Choroid plexus epithelial cell (primary cell): ENCODE measurements at places on chromosomes 6 and 20.

DNA sequence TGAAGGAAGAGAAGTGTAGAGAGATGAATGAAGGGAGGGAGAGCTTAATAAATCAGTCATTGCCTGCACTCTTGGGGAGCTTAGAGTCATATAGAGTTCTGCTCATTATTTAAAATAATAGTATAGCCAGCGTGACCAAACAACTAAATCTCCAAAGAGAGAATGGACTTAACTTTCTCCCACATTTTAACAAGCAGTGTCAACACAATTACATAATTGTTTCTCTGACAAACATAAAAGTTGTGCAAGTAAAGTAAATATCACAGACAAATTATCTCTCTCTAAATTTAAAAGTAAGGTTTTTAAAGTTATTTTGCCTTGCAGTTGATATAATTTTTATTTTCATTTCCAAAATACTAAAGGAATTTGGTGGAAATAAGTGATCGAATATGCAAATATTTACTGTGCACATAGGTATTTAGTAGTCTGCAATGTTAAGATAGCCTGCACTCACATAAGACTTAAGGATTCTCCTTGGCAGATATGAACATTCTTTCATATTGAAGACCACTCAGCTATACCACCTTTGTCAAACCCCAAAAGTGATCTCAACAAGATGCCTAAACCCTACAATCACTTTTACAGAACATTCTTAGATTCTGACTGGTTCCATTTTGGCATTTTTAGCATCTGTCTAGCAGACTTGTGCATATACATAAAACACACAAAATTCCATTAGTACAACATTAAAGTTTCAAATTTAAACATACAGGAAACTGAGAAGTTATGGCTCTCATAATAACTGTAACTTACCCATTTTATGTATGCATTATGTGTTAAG lies 67.7 kb downstream of the KIF6 start:
- no peak for DNase-seq

DNA sequence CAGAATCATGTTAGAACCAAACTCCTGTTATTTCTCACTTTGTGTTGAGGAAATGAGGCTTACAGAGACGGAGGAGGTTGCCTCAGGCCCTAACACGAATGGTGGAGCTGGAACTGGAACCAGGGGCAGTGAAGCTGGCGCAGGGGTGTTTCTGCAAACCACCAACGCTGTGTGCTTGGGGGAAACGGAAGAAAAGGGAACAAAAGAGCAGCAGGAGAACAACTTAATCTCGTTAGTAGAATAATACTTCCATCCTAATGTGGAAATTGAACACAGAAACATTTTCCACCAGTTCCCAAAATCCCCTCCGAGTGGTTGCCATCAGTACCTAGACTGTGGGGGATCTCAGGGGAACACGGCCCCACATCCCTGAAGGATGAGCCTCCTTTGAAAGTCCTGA lies 103.4 kb upstream of the FRMD1 start:
- no peak for DNase-seq

DNA sequence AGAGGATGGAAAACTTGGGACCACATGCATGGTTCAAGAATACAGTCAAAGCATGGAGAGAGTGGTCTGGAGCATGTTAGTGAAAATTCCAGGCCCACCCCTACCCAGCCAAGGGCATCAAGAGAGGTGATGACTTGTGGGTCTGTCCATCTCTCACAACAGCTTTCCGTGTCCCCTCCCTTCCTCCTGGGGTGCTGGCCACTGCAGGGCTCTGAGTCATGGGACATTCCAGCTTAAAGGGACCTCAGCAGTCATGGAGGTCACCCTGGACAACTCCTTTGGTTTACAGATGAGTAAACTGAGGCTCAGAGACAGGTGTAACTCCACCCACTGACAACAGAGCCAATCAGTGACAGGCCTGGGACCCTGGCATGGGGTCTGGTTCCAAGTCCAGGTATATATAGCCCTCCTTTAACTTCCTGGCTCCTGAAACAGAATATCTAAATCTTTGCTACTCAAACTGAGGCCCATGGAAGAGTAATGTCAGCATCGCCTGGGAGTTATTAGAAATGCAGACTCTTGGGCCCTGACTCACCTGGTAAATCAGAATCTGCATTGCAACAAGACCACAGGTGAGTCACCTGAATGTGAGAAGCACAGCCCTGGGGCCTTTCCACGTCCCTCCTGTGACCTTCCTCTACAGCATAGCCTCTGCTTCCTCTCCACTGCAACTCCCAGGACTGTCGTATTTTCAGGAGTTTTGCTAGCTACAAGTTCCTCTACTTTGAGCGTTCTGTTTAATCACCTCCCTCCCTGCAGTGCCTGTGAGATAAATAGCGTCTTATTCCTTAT lies 170.2 kb downstream of the ZDHHC14 start:
- no peak for DNase-seq

GRCh38 chr6:42901538-42901957 lies 14.3 kb upstream of the PTCRA start:
- DNase-seq, result peak; percentile 89

- no peak for DNase-seq
Measured at GRCh38 chr6:106677282-106677681, 47.9 kb downstream of the QRSL1 start.

DNA sequence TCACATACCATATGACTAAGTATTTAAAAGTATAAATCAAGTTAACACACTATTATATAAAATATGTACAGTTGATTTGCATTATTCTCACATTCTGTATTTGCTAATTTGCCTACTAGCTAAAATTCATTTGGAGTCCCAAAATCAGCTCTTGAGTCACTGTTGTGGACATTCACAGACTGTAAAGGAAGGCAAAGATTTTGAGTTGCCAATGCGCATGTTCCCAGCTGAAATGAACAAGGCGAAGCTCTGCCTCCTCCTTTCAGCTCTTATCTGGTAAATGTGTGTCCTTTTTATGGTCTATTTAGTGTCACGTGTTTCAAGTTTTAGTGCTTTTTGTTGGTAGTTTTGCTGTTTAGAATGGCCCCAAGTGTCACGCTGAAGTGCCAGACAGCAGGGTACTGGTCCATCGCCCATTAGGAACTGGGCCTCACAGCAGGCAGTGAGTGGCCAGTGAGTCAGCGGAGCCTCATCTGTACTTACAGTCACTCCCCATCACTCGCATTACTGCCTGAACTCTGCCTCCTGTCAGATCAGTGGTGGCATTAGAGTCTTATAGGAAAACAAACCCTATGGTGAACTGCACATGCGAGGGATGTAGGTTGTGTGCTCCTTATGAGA lies 87.2 kb upstream of the ADTRP start:
- peak; percentile 7 for DNase-seq

DNA sequence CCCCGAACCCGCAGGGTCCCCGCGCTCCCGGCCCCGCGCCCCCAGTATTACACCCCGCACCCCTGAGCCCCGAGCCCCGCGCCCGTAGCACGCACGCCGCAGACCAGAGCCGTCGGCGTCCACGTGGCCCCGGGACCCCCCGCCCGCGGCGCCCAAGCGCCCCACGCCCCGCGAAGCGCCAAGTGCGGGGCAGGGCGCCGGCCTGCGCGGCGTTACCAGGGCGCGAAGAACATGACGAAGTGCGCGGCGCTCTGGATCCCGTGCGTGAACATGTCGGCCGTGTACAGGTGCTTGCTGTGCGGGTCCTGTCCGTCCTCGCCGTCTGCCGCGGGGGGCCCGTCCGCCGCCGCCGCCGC lies 312 bp downstream of the TXNDC5 start:
- no peak for DNase-seq

- peak; percentile 88 for DNase-seq
Measured at GRCh38 chr6:142570221-142570671, 268.4 kb downstream of the ADGRG6 start.

- peak; percentile 14 for DNase-seq
Measured at GRCh38 chr6:49384904-49385303, 78.1 kb downstream of the MMUT start.

GRCh38 chr6:42562788-42563405 lies 932 bp upstream of the UBR2 start:
- no peak for DNase-seq

- peak; percentile 66 for DNase-seq
Measured at GRCh38 chr6:161694995-161695394, 421.1 kb upstream of the AGPAT4 start.

DNA sequence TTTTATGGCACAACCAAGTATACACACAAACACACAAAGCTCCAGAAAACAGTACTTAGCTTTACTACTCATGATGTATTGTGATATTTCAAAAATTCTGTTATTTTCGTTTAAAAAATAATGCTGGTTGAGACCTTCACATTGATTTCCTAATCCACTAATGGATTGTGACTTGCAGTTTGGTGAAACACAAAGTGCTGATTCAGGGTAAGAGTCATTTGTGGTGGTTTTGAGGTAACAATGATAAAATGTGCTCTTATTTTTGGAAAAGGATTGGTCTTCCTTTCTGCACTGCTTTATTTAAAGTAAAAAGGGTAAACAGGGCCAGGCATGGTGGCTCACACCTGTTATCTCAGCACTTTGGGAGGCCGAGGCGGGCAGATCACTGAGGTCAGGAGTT lies 1.9 kb downstream of the AAR2 start:
- no peak for DNase-seq

DNA sequence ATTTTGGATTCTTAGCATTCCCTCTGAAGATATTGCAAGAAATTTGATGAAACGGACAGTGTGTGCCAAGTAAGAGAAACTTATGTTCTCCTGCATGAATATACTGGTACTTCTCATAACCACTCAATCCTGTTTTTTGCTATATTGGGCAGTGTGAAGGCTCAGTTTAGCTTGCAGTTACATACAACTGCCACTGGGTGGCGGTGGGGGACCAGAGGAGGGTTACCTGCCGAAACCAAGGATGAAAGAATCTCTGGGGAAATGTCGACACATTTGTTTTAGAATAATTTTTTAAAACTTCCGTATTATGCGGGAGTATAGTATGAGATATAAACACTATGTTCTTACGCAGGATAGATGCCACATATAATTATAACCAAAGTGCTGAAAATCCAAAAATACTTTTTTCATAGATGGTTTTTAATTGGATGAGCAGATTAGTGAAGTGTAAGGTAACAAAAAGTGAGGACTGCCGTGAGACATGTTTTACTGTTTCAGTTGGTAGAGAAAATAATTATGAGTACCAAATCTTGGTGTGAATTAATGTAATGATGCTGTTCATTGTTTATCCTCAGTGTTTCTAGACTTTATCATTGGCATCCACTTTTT lies 9.7 kb downstream of the TRMT11 start:
- peak; percentile 81 for DNase-seq

DNA sequence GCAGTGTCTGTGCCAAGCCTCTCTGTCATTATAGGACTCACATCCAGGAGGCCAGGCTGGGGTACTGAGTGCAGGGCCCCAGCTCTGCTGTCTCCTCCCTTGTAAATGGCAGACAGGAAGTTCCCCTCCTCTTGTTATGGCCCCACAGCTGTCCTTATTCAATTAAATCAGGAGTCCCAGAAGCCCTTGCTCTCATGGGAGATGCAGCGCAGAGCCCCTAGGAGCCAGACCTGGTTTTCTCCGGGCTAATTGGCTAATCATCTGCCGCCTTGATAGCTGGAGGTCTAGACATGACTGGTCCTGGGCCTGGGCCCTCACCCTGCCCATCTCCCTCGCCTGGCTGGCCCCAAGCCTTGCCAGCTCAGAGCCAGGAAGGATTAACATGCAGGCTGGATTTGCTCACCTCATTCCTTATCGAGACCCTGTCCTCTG lies 172.0 kb downstream of the VEGFA start:
- no peak for DNase-seq

DNA sequence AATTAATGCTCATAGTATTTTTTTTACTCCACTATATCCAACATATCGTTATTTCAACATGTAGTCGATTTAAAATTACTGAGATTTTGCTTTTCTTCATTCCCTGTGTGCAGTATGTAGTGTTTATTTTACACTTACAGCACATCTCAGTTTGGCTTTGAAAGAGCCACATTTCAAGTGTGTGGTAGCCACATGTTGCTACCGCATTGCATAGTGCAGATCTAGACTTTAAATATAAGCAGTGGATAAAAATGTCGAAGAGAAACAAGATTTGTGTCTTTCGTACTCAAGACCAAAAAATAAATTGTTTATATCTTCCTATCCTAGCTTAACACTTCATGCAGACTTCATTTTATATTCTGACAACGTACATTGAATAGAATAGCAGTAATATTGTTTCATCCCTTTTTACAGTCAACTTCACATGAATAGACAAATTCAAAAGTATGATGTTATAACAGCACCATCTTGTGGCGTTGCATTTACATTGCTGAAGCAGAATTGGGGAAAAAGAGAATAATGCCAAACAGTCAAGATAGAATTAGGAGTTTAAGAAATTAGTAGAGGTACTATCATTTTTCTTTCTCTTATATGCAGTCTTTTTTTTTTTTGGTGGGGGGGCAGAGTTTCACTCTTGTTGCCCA lies 29.9 kb downstream of the FBXO5 start:
- DNase-seq, result peak; percentile 79

DNA sequence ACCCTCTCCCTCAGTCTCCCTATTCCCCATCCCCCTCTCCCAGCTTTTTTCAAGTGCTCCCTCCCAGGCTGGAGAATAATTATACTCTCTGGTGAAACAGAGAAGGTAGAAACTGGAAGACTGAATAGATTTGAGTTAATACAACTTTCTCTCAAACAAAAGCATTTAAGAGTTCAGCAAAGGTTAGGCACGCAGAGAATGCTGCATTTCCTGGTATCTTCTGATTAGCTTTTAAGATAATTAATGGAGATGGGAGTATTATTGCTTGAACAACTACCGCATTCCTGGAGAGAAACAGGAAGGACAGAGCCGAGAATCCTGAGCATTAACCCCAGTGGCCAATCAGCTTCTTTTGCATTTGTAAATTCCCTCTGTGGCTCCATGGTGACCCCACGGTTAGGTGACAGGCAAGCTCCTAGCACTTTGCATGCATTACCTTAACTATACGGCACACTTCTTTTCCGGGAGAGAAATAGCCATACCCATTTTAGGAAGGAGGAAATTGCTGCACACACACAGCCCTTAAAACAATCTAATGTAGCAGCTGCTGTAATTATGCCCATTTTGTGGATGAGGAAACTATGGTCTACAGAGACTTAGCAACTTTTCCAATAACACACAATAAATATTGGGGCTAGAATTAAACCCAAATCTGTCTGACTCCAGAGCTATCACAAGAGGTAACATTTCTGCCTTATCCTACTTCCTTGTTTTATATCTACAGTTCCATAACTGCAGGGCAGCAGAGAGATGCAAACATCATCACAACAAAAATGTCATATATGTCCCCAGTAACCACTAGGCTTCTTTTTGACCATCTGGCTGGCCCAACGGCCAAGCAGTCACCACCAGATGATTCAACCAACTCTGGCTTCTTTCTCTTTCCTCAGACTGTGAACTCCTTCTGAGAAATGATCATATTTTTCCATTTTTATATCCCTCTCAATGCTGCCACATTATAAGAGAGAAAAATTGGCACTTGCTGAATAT lies 169.9 kb downstream of the CD24 start:
- no peak for DNase-seq

DNA sequence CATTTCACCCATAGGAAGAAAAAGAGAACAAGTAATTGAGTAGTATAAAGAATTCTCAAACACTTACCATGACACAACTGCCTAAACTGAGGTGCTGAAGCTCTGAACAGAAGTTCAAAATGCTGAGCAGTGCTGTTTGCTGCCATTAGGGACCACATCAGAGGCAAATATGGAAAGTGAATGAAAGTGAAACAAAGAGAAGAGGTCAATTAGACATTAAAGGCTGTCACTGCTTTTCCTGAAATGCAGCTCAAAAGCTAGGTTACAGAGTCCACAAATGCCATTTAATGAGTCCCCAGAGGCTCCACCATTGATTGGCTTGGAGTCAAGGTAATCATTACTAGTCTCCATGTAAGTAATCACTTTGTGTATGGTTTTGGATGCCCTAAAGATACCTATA lies 46.1 kb downstream of the POU3F2 start:
- DNase-seq, result no peak
